ENCODE measurements at places on chromosomes 5 and 9. TPM values are rescaled to one million over a fixed set of nuclear protein-coding genes. Genes with fewer than 3 reads are reported as not detected.

- no peak for DNase-seq
Observed at GRCh38 chr5:112210430-112211005, 208.6 kb downstream of the EPB41L4A start.

The SPINK6 gene
- not detected for total RNA-seq

GRCh38 chr5:52740007-52740406, 47.7 kb upstream of the ITGA1 start:
- DNase-seq, result no peak

GRCh38 chr5:74464512-74465209, 175.9 kb downstream of the ENC1 start:
- no peak for DNase-seq

GRCh38 chr9:105757496-105758251, 63.3 kb downstream of the TMEM38B start:
- DNase-seq, result no peak

DNA sequence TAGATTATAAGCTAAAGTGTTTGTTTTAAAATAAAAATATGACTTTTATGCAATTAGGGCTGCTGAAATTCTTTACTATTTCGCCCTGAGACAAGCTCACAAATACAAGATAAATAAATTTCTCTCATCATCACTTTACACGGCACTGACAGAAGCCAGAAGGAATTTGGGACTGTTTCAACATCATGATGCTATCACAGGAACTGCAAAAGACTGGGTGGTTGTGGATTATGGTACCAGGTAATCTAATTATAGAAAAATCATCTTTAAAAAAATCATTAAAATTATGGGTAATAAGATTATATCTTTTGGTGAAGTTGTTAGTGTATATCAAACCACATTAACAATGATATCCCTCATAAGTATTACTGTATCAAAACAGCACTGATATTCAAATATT, 95.0 kb downstream of the MAN2A1 start:
- no peak for DNase-seq

DNA sequence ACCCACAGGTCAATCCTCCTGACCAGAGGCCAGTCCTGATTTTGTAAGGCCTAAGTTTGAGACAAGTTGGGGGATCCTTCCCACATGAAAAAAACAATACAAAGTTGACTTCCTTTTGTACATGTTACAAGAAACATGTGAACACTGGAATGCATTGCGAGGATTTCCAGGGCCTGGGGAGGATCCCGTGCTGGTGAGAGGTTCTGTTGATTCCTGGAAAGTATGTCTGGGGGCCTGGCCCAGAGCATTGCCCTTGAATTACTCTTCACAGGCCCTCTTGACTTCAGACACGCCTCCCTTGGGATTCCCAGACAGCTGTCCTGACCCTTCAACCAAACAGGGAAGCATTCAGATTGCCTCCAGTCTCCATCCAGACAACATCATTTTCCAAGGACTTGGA, 234.2 kb upstream of the IRX2 start:
- no peak for DNase-seq

- no peak for DNase-seq
Observed at GRCh38 chr9:78620764-78621163, 323.8 kb downstream of the PSAT1 start.

DNA sequence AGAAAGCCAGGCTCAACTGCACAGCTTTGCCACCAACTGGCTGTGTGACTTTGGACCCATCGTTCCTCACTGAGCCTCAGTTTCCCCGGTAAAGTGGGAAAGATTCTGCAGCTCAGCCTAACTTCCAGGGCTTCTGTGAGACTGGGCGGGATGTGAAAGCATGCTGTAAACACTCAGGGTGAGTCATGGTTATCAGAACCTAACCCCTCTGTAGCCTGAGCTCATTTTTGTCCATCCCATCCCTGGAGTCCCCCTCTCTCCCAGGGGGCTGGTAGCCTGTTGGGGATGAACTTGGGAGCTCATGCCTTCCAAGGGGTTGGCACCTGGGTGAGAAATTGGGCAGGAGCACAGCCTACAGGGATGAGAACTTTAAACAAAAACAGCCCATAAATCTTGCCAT, 2.3 kb downstream of the CCDC69 start:
- no peak for DNase-seq

- no peak for DNase-seq
Observed at GRCh38 chr9:113261917-113262671, 13.3 kb downstream of the CDC26 start.

The ALDOB gene
- total RNA-seq, result not detected

DNA sequence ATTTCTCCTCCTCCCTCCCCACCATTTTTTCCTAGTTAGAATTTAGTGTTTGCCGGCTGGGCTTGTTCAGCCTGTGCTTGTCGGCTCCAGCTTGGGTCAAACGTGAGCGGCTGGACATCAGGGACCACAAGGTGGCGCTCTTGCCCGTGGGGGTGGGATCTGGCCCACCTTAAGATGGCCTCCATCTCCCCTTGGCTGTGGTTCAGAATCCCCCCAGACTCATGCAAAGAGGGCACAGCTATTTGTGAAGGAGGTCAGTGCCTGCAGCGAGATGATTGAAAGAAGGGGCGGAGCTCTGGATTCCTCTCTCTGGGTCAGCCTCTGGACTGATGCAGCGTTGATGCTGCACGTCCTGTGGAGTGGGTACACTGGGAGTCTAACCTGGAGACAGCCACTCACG, 283.3 kb upstream of the TUT7 start:
- no peak for DNase-seq

The STPG3 gene
- not detected for total RNA-seq

- DNase-seq, result no peak
Observed at GRCh38 chr9:4798281-4799032, 5.7 kb downstream of the RCL1 start.

- DNase-seq, result no peak
Observed at GRCh38 chr9:2859776-2860379, 16.0 kb upstream of the PUM3 start.

GRCh38 chr5:81315830-81316229, 14.4 kb downstream of the ZCCHC9 start:
- DNase-seq, result no peak

GRCh38 chr9:82031538-82032280, 43.1 kb downstream of the SPATA31D1 start:
- DNase-seq, result no peak

The RMRP gene
- 3,566 TPM for total RNA-seq

GRCh38 chr9:125409637-125410521, 148.3 kb downstream of the GAPVD1 start:
- DNase-seq, result peak; percentile 46

DNA sequence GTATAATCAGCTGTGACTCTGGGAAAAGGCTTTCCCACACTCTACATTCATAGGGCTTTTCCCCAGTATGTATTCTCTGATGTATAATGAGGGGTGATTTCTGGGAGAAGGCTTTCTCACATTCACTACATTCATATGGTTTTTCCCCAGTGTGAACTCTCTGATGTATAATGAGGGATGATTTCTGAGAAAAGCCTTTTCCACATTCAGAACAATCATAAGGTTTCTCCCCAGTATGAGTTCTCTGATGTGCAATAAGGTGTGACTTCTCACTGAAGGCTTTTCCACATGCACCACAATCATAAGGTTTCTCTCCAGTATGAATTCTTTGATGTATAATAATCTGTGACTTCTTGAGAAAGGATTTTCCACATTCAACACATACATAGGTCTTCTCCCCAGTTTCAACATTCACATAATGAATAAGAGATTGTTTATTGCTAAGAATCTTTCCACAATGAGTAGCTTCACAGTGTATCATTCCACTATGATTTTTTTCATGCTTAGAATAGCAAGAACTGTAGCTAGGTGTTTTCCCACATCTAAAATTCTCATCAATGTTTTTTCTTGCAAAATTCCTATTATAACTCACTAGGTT, 26.7 kb upstream of the ZNF300 start:
- DNase-seq, result no peak

DNA sequence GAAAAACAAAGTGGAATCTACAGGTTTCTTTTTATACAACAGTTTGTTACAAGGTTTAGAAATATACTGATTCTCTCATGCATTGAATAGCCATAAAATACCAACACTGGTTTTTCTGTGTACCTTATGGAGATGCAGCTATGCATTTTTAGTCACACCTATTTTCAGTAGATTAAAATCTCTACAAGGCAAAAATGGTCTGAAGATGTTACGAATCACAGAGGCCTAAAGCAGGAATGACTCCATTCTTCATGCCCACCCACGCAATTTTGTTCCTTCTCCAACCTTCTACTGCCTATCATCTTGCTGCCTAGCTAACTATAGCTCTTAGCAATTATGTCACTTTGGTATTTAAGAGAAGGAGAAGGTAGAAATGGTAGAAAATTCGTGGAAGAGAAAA, 9.9 kb downstream of the PLK2 start:
- DNase-seq, result no peak

DNA sequence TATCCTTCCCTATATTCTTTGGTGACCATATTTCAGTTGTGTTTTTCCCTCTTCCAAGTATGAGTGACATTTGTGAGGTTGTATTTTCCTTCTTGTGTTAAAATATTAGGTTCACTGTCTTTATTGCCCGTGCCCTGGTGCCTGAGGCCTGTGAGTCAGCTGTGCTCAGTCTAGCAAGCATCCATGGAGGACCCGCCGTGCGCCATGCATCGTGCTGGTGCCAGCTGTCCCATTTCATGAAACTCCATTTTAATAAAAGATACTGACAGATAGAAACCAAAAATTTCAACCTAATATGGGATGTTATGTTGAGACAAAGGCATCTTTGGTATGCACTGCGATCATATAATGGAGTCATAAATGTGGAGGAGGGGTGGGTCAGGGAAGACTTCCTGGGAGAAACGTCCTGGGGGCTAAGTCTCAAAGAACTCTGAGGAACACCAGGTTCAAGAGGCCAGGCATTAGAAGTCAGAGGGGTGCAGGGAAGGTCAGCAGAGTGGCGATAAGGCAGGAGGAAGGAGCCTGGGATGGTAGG, 34.0 kb upstream of the FGF1 start:
- no peak for DNase-seq

The ADRA1B gene
- not detected for total RNA-seq

DNA sequence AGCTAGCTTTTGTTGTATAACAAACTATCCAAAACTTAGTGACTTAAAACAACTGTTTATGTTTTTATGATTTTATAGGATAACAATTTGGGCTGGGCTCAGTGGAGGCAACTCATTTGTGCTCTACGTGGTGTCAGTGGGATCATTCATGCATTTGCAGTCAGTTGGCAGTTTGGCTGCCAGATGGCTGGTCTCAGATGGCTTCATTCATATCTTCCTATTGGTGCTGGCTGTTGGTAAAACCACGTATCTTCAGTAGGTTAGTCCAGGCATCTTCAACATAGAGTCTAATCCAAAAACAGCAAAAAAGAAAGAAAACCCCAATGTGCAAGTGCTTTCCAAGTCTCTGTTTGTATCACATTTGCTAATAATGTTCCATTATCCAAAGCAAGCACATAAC, 51.7 kb upstream of the RIC1 start:
- no peak for DNase-seq

DNA sequence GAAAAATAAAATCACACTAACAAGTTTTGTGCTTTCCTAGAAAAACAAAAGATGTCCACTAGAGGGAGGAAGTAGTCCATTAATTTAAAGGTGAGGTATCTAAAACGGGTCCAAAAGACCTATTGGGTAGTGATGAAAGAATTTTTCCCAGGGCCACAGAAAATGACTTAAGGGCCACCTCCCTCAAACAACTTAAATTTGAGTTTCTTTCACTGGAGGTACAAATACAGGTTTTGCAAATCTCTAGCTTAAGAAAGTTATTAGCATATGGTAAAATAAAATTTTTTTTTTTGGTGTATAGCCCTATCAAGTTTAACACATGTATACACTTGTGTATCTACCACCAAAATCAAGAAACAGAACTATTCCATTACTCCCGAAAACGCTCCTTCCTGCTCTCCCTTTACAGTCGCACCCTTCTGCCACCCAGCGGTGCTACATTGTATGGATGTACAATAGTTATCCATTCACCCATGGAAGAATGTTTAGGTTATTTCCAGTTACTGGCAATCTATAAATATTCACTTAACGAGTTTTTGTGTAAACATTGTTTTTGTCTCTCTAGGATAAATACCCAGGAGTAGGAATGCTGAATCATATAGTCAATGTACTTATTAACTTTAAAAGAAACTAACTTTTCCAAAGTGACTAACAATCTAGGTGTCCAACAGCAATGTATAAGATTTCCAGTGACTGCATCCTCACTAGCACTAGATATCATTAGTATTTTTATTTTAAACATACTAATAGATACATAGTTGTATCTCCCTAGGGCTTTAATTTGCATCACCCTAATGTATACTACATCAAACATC, 21.9 kb downstream of the DEPDC1B start:
- DNase-seq, result no peak
